ENCODE measurements at places on chromosomes 12 and 14. TPM values are rescaled to one million over a fixed set of nuclear protein-coding genes. Genes with fewer than 3 reads are reported as not detected.
A peak's percentile ranks its signal among the peaks of the same experiment; 100 is the strongest.

Gene EXOC3L4
- total RNA-seq = not detected

Gene CABP1
- total RNA-seq = 0.11 TPM

Gene P2RX2
- not detected for total RNA-seq

- H3K4me1 ChIP-seq = no peaks in the 10 kb centered on the region
- DNase-seq = no peak
- no peak overlapping the region for H3K27ac ChIP-seq
- H3K27me3 ChIP-seq = no peaks in the 10 kb centered on the region
- H3K36me3 ChIP-seq = no peaks in the 10 kb centered on the region
Measured at GRCh38 chr14:51592836-51593235, 58.9 kb upstream of the FRMD6 start.

DNA sequence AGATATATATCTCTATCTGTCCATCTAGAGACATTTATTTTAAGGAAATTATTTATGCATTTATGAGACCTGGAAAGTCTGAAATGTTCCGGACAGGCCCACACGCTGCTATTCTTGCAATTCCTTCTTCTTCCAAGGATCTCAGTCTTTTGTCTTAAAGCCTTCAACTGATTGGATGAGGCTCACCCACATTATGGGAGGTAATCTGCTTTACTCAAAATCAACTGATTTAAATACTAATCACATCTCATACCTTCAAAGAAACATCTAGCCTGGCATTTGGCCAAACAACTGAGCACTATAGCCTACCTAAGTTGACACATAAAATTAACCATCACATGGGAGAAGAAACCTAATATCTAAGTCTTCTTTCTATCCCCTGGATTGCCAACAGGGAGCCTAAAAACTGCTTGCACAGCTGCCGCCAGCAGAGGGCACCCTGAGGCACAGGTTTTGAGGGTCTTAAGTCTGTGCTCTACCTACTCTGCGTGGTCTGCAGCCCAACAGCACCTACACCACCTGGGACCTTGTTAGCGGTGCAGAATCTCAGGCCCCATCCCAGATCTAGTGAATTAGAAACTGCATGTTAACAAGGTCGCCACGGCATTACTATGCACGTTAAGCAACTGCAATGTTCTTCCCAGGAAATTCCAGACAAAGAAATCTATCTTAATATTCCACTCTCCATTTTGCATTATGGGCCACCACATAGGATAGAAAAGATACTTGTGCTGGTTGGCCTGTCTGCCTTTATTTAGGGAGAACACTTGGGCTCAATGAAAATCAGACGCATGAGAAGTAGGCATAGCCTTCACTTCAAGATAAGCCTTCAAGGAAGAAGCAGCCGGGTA, 249.7 kb downstream of the FOXG1 start:
- H3K4me3 ChIP-seq = no peak overlapping the region
- DNase-seq = no peak
- no peaks in the 10 kb centered on the region for H3K36me3 ChIP-seq
- H3K4me1 ChIP-seq = no peaks in the 10 kb centered on the region
- H3K27me3 ChIP-seq = no peaks in the 10 kb centered on the region
- H3K27ac ChIP-seq = no peak overlapping the region

- no peaks in the 10 kb centered on the region for H3K4me1 ChIP-seq
- no peak for DNase-seq
- no peak overlapping the region for H3K4me3 ChIP-seq
- no peaks in the 10 kb centered on the region for H3K27me3 ChIP-seq
- no peak overlapping the region for H3K27ac ChIP-seq
- no peaks in the 10 kb centered on the region for H3K36me3 ChIP-seq
Measured at GRCh38 chr14:103372552-103373304, 12.5 kb upstream of the MARK3 start.

DNA sequence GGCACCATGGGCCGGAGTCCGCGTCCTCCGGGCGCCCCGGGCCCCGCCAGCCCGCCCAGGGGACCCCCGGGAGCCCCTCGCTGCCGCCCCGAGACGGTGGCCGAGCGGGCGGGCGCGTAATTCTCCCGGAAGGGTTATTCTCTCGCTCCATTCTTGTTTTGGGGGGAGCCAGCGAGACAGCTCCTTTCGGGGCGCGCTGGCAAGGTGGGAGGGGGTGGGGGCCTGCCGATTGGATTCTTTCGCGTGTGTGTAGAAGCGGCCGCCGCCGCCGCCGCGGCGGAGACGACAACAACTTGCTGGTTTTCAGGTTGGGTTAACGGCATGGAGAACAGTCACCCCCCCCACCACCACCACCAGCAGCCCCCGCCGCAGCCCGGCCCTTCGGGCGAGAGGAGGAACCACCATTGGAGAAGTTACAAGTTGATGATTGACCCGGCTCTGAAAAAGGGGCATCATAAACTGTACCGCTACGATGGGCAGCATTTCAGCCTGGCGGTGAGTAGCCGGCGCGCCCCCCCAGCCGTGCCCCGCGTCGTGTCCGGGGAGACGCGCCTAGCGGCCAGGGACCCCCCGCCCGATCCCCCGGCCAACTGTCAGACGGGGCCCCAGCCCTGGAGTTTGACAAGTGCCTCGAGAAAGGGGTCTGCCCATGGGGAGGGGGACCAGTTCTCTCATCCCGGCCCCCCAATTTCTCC, 755 bp downstream of the SETD1B start:
- peak; percentile 63 for DNase-seq
- H3K36me3 ChIP-seq = peaks cover 31% of the 10 kb centered on the region
- H3K27me3 ChIP-seq = no peaks in the 10 kb centered on the region
- H3K27ac ChIP-seq = peak overlapping the region; percentile 34
- peaks cover 45% of the 10 kb centered on the region for H3K4me1 ChIP-seq

GRCh38 chr14:65226824-65227604, 124.7 kb upstream of the MAX start:
- no peaks in the 10 kb centered on the region for H3K36me3 ChIP-seq
- no peak for DNase-seq
- no peak overlapping the region for H3K4me3 ChIP-seq
- H3K27me3 ChIP-seq = no peaks in the 10 kb centered on the region

GRCh38 chr12:120231316-120232011, 30.6 kb upstream of the RPLP0 start:
- peaks cover 98% of the 10 kb centered on the region for H3K4me1 ChIP-seq
- H3K36me3 ChIP-seq = peaks cover 19% of the 10 kb centered on the region
- peak overlapping the region; percentile 69 for H3K27ac ChIP-seq
- H3K27me3 ChIP-seq = no peaks in the 10 kb centered on the region
- peak; percentile 69 for DNase-seq

GRCh38 chr14:100534528-100535286, 52.5 kb downstream of the BEGAIN start:
- peaks cover 19% of the 10 kb centered on the region for H3K4me1 ChIP-seq
- no peaks in the 10 kb centered on the region for H3K36me3 ChIP-seq
- no peaks in the 10 kb centered on the region for H3K27me3 ChIP-seq
- DNase-seq = no peak
- H3K4me3 ChIP-seq = no peak overlapping the region
- no peak overlapping the region for H3K27ac ChIP-seq

DNA sequence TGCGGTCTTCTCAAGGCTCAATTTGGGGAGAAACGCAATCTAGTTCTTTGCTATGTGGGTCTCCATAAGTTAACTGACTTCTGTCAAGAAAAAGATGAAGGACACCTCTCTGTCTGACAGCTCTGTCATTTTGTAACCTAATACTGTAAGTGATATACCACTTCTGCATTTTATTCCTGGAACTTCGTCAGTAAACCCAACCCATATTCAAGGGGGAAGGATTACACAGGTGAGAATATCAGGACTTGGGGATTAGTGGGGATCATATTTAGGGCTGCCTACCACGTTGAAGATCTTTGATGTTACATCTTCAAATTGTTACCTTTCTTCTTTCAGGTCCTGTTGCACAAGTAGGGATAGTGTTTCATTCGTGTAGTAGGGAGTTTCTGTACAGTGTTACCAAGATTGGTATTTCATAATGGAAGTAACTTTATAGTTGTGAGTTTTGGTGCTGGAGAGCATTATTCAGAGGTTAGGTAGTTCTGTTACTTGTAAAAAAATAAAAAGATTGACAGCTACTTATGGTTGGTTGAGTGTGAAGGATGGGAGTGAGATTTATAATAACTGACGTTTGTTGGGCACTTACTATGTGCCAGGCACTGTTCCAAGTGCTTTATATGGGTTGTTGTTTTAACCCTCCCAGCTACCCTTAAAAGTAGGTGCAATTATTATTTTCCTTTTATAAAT, 1.6 kb downstream of the TMEM260 start:
- H3K27me3 ChIP-seq = no peaks in the 10 kb centered on the region
- H3K36me3 ChIP-seq = peaks cover 6% of the 10 kb centered on the region
- peak overlapping the region; percentile 72 for H3K4me3 ChIP-seq
- H3K4me1 ChIP-seq = peaks cover 12% of the 10 kb centered on the region

- no peaks in the 10 kb centered on the region for H3K36me3 ChIP-seq
- H3K27ac ChIP-seq = no peak overlapping the region
- H3K4me1 ChIP-seq = no peaks in the 10 kb centered on the region
- DNase-seq = no peak
- H3K27me3 ChIP-seq = no peaks in the 10 kb centered on the region
Measured at GRCh38 chr12:53684654-53685220, 8.9 kb upstream of the ATP5MC2 start.

- no peaks in the 10 kb centered on the region for H3K36me3 ChIP-seq
- H3K4me3 ChIP-seq = no peak overlapping the region
- H3K27me3 ChIP-seq = no peaks in the 10 kb centered on the region
- no peak overlapping the region for H3K27ac ChIP-seq
- no peak for DNase-seq
- no peaks in the 10 kb centered on the region for H3K4me1 ChIP-seq
Measured at GRCh38 chr12:128918481-128919260, 65.4 kb downstream of the GLT1D1 start.

DNA sequence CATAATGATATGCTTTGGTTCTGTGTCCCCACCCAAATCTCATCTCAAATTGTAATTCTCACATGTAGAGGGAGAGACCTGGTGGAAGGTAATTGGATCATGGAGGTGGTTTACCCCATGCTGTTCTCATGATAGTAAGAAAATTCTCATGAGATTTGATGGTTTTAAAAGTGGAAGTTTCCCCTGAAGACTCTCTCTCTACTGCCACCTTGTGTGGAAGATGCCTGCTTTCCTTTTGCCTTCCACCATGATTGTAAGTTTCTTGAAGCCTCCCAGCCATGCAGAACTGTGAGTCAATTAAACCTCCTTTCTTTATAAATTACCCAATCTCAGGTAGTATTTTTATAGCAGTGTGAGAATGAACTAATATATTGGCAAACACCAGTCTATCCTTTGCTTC, 260.4 kb upstream of the PPFIA2 start:
- H3K36me3 ChIP-seq = no peaks in the 10 kb centered on the region
- no peaks in the 10 kb centered on the region for H3K4me1 ChIP-seq
- H3K27ac ChIP-seq = no peak overlapping the region
- no peaks in the 10 kb centered on the region for H3K27me3 ChIP-seq

DNA sequence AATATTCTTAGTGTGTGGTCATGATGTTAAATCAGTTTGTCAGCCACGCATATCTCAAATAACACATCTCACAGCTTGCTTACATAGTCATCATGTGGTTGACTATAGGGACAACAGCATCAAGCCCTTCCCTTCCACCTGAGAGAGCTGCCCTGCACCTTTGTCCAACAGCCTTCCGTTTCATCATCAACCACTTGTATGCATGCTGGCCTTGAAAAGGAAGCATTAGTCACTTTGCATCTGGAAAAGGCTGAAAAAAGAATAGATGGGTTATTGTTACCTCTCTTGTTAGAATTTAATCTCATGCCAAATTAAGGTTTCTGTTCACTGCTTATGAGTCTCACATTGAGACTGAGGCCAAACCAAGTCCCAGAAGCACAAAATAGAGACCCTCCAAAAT, 1586.5 kb upstream of the SEL1L start:
- no peaks in the 10 kb centered on the region for H3K36me3 ChIP-seq
- DNase-seq = no peak
- H3K4me1 ChIP-seq = no peaks in the 10 kb centered on the region
- H3K27ac ChIP-seq = no peak overlapping the region
- H3K27me3 ChIP-seq = no peaks in the 10 kb centered on the region
